ENCODE measurements at places on chromosomes 16 and 17.
A peak's percentile ranks its signal among the peaks of the same experiment; 100 is the strongest.

- DNase-seq = no peak
Measured at GRCh38 chr16:58530179-58530578, 14.9 kb downstream of the SETD6 start.

- no peak for DNase-seq
Measured at GRCh38 chr16:971582-971905, 760 bp upstream of the LMF1 start.

- DNase-seq = no peak
Measured at GRCh38 chr17:16277163-16277562, 60.2 kb downstream of the PIGL start.

- DNase-seq = no peak
Measured at GRCh38 chr17:50153650-50154575, 3.4 kb upstream of the PPP1R9B start.

GRCh38 chr17:50265212-50265611 lies 9.1 kb upstream of the TMEM92 start:
- DNase-seq = no peak

- DNase-seq = no peak
Measured at GRCh38 chr16:2230376-2230775, 5.9 kb upstream of the DNASE1L2 start.

DNA sequence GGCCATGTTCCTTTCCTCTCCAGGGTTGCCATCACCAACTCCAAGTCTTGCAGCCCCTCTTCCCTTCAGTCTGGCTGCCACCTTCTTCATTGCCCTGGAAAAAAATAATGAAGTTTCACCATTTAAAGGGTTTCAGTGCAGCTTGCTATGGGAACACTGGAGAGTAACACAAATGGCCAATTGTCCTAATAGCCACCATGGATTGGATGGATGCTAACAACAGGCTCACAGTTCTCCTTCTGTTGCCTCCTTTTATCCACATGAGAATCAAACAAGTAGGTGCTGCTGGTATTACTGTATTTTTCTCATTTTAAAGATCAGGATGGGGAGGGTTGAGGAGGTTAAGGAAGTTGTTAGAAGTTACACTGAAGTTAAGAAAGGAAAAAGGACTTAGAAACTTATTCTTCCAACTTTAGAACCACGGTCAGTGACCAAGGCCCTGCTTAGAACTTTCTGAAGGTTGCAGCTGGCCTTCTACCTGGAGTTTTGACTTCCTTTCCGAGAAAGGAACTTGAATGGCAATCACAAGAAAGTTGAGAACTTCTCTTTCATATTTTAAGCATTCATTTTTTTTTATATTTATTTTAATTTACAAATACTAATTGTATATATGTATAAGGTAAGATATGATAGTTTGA lies 198.0 kb upstream of the MAF start:
- DNase-seq = no peak

DNA sequence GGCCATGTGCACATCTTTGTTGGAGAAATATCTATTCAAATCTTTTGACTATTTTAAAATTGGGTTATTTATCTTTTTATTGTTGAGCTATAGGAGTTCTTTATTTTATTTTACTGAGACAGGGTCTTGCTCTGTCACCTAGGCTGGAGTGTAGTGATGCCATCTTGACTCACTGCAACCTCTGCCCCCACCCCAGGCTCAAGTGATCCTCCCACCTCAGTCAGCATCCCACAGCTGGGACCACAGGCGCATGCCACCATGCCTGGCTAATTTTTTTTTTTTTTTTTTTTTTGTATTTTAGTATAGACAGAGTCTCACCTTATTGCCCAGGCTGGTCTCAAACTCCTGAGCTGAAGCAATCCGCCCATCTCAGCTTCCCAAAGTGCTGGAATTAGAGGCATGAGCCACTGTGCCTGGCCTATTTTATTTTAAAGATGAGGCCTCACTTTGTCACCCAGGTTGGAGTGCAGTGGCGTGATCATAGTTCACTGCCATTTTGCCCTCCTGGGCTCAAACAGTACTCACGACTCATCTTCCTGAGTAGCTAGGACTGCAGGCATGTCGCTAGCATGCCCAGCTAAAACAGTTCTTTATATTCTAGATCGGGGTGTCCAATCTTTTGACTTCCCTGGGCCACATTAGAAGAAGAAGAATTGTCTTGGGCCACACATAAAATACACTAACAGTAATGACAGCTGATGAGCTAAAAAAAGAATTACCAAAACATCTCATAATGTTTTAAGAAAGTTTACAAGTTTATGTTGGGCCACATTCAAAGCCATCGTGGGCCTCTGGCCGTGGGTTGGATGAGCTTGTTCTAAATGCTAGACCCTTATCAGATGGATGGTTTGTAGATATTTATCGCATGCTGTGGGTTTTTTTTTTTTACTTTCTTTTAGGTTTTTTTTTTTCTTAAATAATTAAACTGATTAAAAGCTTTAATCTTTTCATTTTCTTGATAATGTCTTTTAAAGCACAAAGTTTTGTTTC lies 13.7 kb downstream of the TENT4B start:
- DNase-seq = no peak

- DNase-seq = no peak
Measured at GRCh38 chr16:4218202-4218601, 23.7 kb downstream of the SRL start.

DNA sequence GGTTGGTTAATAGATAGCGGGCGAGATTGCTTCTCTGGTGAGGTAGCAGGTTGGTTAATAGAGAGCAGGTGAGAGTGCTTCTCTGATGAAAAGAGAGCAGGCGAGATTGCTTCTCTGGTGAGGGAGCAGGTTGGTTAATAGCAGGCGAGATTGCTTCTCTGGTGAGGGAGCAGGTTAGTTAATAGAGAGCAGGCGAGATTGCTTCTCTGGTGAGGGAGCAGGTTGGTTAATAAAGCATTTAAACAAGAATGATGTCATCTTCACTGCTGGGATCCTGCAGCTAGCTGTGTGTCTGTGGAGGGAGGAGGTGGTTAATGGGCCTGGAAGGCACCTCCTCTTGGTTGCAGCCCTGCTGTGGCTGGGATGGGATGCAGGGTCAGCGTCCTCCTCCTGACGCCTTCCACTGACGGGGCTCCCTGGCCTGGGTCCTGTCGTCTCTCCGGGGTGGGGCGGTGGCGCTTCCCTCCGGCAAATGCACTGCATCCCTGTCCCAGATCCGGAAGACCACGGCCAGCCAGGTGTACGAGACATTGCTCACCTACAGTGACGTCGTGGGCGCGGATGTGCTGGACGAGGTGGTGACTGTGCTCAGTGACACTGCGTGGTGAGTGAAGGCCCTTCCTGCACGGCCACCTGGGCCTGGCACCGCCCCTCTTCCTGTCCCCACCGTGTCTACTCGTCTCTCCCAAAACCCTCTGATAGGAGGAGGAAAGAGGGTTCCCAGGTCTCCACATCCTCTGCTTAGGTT lies 99.2 kb upstream of the ZNF750 start:
- no peak for DNase-seq

DNA sequence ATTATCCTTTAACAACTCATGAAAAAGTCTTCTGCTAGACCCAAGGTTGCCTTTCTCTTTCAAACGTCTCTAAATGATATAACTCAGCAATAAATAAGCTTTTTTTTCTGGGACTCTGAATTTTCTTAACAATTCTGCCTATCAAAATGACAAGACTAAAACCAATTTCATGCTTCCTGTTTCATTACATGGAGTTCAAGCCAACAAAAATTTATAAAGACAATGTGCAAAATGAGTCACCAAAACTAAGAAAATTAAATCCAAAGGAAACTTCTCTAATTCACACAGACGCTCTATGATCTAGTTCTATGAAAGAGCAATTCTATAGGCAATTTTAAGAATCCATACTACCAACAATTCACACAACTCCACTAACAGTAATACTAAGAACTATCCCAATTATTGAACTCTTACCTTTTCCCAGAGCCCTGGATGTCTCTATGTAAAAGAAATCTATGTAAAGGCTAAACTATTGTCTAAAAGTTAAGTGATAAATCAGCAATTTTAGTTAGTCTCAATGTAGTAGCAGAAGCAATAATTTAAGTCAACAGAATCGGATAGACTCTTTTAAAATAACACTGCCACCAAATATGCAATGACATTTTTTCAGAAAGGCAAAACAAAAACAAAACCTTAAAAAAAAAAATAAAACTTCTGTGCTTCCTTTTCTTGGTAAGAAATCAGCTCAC lies 44.2 kb downstream of the ZZEF1 start:
- DNase-seq = no peak

GRCh38 chr17:11981862-11982261 lies 15.4 kb downstream of the ZNF18 start:
- no peak for DNase-seq

DNA sequence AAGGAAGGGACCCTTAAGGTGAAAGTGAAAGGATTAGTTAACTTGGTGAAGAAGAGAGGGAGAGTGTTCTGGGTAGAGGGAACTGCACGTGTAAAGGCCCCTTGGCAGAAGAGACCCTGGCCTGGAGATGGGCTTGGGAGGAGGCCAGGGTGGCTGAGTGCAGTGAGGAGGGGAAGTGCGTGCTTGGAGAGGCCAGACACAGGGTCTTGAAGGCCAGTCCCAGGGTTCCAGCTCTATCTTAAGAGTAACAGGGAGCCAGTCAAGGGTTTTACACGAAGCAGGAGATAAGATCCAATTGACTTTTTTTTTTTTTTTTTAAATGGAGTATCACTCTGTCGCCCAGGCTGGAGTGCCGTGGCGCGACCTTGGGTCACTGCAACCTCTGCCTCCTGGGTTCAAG lies 15.2 kb upstream of the DOK4 start:
- no peak for DNase-seq

GRCh38 chr17:6304894-6305612 lies 129.9 kb downstream of the AIPL1 start:
- no peak for DNase-seq

DNA sequence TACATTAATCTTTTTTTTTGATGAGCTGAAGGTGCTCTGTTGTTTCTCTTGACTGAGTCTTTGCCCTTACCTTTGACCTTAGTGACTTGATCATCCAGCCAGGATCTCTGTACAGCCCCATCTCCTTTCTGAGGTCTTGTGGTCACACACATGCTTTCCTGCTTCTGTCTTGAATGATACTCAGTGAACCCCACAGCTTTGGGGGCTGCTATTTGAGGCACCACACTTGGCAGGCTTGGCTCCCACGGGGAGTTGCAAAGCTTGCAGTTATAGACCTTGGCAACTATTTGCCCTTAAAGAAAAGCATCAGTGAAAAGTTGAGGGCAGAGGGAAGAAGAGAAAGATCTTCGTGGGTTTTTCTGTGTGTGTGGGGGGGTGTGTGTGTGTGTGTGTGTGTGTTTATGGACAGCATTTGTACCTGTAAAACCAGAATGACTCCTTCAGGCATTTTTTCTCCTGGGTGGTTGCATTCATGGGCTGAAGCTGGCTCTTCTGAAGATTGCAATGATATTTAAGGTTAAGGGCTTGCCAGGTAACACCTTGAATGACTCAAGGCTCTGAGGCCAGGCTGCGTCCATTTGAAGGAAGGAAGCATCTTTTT lies 101.6 kb downstream of the MSI2 start:
- DNase-seq = peak; percentile 75

DNA sequence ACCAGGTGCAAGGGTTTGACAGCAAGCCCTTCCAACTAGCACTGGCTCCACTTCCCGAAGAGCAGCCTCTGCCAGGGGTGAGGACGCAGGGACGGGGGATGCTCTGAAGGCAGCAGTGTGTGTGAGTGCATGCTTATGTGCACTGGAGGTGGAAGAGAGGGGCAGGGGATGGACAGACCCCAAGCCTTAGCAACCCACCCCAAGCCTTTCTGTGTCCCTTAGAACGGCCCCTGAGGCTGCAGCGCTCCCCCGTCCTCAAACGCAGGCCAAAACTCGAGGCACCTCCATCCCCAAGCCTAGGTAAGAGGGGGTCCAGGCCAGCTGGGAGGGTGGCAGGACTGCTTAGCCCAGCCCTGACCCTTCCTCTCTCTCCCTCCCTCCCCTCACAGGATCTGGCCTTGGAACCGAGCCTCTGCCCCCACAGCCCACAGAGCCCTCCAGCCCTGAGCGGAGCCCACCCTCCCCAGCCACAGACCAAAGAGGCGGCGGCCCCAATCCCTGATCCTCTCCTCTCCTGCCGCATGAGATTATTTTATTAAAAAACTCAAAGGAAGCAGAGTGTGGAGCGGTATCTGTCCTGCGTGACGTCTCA lies 2.9 kb downstream of the ACD start:
- no peak for DNase-seq

GRCh38 chr17:67606896-67607604 lies 110.7 kb upstream of the NOL11 start:
- no peak for DNase-seq

DNA sequence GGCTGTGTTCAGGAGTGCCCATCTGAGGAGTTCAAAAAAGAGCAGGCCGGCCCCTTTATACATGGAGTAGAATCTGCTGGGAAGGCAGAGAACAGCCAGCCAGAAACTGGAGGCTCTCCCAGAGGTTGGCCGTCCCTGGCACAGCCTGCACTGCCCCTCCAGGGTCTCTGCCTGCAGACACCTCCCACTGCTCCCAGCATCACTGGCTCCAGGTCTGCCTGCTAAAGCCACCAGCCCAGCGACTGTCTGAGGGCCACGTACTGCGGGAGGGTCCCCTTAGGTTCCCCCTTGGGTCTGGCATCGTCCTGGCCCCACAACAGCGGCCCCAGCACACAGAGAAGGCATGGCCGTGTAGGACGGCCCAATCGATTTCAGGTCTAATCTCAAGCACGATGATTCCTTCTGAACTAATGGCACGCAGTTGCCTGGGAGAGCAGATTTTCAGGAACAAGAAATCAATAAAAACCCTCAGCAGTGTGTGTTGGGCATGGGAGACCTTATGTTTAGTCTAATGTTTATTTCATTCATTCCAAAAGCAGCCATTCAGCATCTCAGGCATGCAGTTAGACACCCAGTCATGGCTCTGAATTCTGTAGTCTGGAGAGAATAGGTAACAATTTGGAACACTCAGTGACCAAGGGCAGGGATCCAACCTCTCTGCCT lies 95.6 kb downstream of the PGS1 start:
- DNase-seq = no peak

GRCh38 chr16:14097182-14097959 lies 26.3 kb downstream of the MRTFB start:
- DNase-seq = no peak

GRCh38 chr17:77383613-77384608 lies 243.1 kb downstream of the SEC14L1 start:
- no peak for DNase-seq

GRCh38 chr17:29744121-29744520 lies 121.4 kb upstream of the CORO6 start:
- no peak for DNase-seq

- peak; percentile 53 for DNase-seq
Measured at GRCh38 chr17:4594931-4595684, 10.8 kb downstream of the SMTNL2 start.

- no peak for DNase-seq
Measured at GRCh38 chr17:12605222-12605621, 60.5 kb upstream of the MYOCD start.

- no peak for DNase-seq
Measured at GRCh38 chr17:77540975-77541374, 400.2 kb downstream of the SEC14L1 start.

GRCh38 chr17:18987862-18988545 lies 16.6 kb downstream of the FAM83G start:
- DNase-seq = no peak

- DNase-seq = no peak
Measured at GRCh38 chr16:8946544-8946943, 17.2 kb downstream of the USP7 start.
